GM20000 (cell line): ENCODE measurements at places on chromosomes 6 and 20.
A peak's percentile ranks its signal among the peaks of the same experiment; 100 is the strongest.

DNA sequence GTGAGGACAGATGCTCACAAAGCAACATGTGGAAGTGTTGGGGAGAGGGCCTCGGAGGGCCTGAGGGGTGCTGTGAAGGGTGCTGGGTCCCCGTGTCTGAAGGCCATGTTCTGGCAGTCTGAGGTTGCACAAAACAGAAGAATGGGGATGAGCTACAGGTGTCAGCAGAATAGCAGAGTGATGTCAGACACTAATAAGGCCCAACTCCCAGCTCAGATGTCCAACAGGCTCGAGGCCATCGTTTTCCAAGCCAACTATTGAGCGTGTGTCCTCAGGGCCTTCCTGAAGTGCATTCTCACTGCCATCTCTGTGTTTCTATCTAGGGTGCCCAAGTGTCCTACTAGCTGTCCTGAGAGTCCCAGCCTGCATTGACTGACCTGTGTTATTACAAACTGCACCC lies 7.9 kb downstream of the BFSP1 start:
- no peak for DNase-seq

GRCh38 chr20:60066438-60066823 lies 108.2 kb downstream of the CDH26 start:
- no peak for DNase-seq

GRCh38 chr20:33394718-33395117 lies 6.6 kb downstream of the CDK5RAP1 start:
- DNase-seq = no peak

GRCh38 chr6:127022302-127022701 lies 96.2 kb upstream of the RSPO3 start:
- no peak for DNase-seq

DNA sequence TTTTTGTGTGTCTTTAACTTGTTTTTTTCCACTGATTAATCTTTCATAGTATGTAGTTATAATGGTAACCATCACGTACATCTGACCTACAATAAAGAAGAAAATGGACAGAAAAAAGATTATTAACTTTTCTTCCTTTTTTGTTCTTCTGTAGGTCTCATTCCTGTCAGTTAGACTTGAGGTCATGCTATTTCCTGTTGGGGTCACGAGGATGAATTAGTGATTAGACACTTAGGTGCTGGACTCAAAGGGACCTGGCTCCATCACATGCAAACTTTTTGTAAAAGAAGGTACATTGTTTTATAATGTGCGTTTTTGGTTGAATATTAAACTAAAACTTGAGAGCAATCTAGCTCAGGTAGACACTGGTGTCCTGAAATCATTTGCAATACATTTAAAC lies 14.8 kb downstream of the MARCKS start:
- no peak for DNase-seq

- DNase-seq = no peak
Measured at GRCh38 chr6:14055541-14055940, 62.0 kb upstream of the CD83 start.

GRCh38 chr6:128519132-128519930 lies 1.1 kb downstream of the PTPRK start:
- DNase-seq = peak; percentile 19

DNA sequence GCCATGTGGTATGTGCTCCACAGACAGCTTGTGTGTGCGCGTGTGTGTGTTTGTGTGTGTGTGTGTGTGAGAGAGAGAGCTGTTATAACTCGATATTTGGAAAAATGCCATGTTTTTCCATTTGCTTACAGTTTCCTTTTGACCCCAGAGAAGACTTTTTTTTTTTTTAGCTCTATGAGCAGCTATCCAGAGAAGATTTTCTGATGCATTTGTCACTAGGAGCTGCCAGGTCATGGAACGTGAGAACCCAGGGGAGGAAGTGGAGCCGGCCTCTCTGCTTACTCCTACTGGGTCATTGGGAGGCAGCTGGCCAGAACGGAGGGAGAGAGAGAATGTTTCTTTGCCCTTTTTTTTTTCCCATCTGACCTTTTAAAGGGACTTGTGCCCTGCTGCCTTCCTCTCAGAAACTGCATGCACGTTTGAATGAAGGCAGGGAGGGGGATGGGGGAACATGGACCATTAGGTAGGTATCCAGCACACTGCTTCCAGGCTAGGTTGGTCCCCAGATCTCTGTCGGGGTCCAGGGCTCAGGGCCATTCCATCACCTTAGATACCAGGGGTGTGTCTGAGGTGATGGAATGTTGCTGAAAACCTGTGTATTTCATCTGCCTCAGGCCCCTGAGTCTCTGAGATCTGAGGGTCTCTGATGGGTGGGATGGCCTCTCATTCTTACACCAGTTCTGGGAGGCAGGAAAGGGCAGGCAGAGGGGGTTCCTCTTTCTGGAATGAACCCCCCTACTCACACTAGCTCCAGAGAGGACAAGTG lies 11.2 kb upstream of the MRPS18A start:
- DNase-seq = no peak

DNA sequence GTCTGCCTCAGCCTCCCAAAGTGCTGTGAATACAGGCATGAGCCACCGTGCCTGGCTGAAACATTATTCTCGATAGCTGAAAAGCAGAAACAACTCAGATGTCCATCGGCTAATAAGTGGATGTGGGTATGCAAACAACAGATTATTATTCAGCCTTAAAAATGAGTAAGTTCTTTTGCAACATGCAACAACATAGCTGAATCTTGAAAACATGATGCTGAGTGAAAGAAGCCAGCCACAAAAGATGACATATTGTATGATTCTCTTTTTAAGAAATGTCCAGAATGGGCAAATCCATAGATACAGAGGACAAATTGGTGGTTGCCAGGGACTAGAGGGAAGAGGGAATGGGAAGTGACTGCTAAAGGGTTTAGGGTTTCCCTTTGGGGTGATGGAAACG lies 61.7 kb downstream of the RIOK1 start:
- DNase-seq = no peak

DNA sequence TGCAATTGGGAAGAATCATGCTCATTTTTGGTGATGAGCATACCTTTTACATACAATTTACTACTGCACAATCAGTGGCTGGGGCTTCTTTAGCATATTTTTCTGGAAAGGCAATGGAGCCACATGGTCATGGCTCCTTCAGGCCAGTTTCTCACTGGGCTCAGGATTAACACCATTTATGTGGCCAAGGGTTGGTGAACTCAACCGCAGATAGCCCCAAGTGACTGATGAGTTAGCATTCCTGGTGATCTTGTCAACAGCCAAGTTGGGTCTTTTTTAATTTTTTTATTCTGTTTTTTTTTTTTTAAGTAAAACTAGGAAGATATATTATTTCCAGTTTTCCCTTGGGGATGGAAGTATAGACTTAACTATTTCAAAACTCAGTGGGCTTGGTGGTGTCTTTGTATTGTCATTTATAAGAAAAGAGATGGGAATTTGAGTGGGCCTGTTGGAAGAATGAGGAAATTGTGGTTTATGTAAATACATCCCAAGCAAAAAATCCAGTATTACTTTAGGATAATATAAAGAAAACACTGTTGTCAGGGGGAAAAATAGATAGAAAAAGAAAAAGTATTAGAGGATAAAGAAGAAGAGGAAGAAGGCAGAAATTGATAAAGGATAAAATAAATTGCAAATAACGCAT lies 397.4 kb downstream of the MAFB start:
- DNase-seq = no peak

DNA sequence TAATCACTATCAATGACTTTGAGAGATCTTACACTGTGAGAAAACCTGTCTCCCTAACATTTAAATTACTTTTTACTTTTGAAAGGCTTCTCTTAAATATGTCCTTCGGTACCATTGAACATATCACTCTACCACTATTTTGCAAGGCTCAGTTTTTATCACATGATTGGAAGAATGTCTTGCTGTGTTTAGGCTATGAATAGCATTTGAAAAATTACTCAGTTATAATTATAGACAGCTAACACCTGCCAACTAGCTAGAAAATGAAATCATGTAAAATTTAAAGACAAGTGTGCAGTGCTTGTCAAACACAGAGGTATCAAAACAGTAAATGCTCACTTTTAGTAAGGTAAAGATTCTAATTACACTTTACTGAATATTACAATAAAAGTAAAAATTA lies 11.0 kb downstream of the SESN1 start:
- DNase-seq = no peak

GRCh38 chr6:167046861-167047495 lies 47.8 kb downstream of the CEP43 start:
- DNase-seq = no peak

- DNase-seq = no peak
Measured at GRCh38 chr6:38015341-38015740, 195.8 kb downstream of the ZFAND3 start.

GRCh38 chr6:165417278-165417865 lies 108.0 kb upstream of the C6orf118 start:
- no peak for DNase-seq

DNA sequence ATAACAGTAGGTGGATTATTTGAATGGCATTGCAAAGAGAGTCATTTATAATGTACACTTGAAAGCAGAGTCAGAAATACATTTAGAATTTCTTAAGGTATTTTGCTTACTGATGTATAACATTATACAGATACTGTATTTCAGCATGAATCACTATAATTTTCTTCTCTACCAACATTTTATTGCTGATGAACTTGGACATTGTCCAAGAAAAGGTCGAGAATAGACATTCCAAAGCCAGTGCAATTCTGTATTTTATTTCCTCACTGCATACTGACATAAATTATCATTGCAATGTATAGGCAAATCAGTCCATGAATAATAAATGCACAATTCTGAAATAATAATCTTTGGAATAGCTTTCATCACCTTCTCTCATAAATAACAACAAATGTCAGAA lies 1420.0 kb upstream of the EYS start:
- no peak for DNase-seq

DNA sequence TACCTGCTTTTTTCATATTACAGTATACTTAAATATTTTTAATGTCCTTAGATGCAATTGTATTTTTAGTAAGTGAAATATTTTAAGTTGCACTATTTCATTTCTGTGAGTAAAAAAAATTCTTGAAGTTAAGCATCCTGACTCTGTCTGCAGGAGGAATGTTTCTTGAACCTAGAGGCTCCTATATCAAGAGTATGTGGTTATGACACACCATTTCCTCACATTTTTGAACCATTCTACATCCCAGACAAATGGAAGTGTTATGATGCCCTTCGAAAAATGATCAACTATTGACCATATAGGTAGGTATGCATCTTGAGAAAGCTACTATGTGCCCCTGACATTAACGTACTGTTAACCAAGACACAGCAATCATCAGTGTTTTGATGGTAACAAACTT lies 237.0 kb downstream of the BCKDHB start:
- DNase-seq = no peak

GRCh38 chr20:62567246-62568044 lies 74.9 kb upstream of the SLCO4A1 start:
- DNase-seq = no peak

- DNase-seq = no peak
Measured at GRCh38 chr6:169092375-169092774, 161.3 kb downstream of the THBS2 start.

DNA sequence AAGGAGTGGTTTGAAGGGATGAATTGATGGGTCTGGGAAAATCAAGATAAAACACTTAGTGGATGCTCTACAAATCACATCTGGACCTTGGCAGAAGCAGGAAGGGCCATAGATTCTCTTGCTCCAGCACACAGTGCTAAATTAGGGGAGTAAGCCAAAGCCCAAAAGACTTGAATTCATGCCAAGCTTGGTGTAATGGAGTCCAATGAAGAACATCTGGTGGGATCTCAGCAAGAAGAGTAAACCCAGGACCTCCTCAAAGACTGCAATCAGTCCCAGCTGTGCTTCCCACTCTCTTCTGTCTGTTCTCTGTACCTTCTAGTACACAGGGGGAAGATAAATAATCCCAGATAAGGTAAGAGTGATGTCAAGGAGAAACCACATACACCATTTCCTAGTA lies 683.4 kb downstream of the RNF144B start:
- no peak for DNase-seq

DNA sequence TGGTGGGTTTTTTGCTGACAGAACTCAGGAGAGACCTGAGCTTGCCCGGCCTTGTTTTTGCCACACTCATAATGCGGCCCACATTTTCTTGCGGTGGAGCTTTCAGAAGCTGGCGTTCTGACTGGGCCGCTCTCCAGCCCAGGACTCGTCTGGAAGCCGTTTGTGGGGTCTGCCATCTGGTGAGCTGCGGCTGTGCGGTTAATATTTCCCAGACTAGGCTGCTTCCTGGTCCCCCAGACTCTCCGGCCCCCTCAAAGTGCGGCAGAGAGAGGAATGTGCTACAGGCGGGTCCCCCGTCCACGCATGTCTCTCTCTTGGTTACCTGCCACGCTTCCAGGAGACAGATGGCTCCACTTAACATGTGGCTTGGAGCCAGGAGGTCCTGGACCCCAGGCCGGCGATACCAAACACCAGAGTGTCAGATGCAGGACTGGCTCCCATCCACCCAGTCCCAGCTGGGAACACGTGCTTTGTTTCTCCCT lies 128.9 kb upstream of the PMEPA1 start:
- no peak for DNase-seq

DNA sequence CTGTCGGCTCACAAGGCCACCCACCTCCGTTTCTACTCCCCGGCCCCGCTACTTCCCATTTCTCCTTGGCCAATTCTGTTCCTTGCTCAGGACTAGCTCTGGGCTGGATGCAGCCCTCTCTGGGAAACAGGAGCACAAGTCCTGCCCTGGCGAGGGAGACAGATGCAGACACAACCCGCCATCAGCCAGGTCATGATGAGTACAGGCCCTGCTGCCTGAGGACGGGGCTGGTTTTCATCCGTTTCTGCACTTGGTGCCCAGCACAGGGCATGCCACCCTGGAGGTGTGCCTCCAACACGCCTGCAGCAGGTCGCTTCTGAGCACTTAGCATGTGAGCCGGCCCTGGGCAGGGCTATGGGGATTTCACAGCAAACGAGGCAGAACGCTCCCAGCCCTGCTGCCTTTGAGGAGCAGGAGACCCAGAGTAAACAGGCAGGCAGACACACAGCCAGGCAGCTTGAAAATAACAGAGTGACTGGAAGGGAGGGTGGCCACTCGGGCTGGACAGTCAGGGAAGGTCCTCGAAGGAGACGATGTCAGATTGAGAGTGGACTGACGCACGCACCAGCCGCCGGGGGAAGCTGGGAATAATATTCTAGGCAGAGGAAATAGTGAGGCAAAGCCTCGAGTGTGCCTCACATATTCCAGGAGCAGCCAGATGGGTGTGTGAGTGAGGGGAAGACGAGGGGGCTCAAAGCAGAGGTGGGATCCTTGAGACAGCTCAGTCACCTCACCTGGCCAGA lies 21.2 kb upstream of the VSTM2L start:
- no peak for DNase-seq

- no peak for DNase-seq
Measured at GRCh38 chr20:60986506-60987156, 265.4 kb upstream of the CDH4 start.

GRCh38 chr20:49340161-49340966 lies 62.5 kb upstream of the ZNFX1 start:
- no peak for DNase-seq
